Daoy (cell line): ENCODE measurements at places on chromosomes 1 and 21.

- DNase-seq, result no peak
Observed at GRCh38 chr1:187645651-187646050, 816.9 kb downstream of the PLA2G4A start.

- no peak for DNase-seq
Observed at GRCh38 chr1:54095546-54096226, 42.3 kb downstream of the TCEANC2 start.

DNA sequence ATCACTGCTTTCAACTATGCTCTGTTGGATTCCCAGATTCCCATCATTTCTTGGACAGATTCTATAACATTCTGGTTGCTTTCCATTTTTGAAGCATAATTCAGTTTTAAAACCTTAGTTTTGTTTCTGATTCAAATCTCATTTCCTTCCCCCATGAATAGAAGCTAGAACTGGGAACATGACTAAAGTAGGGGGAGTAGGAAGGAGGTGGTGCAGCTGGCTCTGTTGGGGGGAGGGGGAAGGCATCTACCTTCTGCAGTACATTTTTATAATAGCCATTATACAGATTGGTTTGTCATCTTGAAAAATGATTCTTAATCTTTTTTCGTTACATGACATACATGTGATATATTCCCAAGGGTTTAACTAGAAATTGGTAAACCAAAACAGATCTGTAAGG, 48.1 kb downstream of the SMG7 start:
- no peak for DNase-seq

DNA sequence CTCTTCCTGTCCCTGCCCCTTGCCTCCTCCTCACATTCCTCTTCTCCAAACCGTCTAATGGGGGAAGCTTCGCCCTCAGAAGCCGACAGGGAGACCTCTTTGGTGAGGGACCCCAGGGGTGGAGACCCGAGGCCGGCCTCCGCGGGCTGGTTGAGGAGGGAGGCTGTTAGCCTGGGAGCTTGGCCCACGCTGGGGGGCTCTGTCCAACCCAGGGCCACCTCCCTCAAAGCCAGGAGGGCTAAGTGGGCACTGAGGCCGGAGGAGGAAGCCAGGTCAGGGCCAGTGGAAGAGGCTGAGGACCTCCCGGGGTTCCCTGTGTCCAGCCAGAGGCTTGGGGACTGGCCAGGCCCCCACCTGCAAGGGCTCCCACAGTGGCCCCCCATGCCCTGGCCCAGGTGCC, 5.3 kb downstream of the GABRD start:
- DNase-seq, result no peak

- peak; percentile 15 for DNase-seq
Observed at GRCh38 chr1:87370544-87370943, 41.9 kb downstream of the LMO4 start.

GRCh38 chr1:54012863-54013262, 5.1 kb downstream of the LDLRAD1 start:
- DNase-seq, result no peak

DNA sequence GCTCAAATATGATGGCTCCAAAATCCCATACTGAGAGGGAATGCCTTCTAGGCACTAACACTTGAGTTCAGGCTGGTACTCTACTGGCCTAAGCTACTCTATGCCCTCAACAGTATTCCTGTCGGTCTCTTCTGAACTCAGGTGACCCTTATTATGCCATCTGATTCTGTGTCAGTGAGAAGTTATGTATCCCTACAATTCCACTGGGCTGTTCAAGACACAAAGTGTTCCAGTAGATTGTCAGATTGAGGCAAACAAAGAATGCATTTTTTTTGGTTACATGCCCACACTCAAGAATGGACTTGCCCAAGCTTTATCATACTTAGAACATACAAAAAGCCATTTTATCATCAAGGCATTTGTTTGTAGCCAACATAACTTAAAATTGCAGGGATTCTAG, 553.8 kb upstream of the PRMT6 start:
- DNase-seq, result no peak

DNA sequence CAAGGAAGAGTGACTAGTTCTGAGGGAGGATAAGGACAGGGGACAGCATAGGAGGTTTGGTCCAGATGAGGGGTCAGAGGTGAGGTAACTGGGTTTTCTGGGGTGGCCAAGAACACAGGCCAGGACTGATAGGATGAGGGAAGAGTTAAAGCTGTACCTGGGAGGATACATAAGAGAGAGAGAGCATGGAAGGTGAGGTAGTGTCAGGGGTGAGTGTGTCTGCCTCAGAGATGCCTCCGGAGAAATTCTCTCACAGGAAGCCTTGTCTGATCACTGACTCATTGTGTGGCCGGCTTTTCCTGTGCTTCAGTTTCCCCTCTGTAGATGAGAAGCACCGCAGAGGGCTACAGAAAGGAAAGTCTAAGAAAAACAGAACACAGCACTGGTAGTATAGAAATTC, 40.2 kb downstream of the FASLG start:
- DNase-seq, result peak; percentile 70

- no peak for DNase-seq
Observed at GRCh38 chr1:224193319-224193966, 10.4 kb downstream of the DEGS1 start.

GRCh38 chr1:192573499-192573898, 2.1 kb upstream of the RGS1 start:
- DNase-seq, result peak; percentile 45

DNA sequence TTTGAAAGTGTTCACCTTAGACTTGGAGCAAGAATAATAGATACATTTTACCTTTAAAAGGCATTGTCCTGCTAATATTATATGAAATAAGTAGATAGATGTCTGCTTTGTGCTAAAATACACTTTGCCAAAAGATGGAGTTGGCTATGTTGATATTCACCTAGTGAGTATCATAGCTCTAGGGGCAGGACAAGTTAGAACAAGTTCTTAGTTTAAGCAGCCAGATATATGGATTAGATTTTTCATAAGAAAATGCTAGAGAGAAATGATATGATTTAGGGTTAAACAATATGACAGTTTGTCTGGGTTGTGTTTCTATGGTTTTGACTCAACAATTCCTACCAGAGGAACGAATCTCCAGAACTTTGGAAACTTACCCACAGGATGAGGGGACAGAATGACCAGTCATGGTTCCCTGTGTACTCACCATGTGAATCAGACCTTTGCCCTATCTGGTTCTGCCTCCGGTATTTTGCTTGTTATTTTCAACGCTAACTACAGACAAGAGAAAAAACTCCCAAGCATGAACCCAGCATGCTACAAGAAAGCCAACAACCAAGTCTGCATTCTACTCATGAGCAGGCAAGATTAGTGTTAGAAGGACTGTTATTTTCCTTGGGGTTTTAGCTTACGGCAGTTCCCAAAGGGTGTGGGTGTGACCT, 1.7 kb downstream of the F5 start:
- DNase-seq, result no peak

- DNase-seq, result no peak
Observed at GRCh38 chr1:156440654-156441437, 59.7 kb downstream of the MEF2D start.

DNA sequence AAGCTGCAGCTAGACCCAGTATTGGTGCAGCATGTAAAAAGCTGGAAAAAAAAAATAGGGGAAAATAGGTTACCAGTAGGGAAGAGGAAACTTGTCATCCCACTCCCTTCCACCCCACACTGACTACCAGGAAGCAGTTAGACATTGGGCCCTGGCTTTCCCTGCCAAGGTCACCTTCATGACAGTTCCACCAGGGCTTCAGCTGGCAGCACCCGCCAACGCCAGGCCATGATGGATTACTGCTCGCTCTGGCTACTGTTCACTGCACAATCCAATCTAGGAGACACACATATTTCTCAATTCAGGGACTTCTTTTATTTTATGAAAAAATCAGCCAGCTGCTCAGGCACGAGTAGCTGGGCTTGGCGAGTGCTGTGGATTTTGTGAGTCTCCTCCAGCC, 127.7 kb downstream of the DMRTA2 start:
- no peak for DNase-seq

- DNase-seq, result no peak
Observed at GRCh38 chr1:215542301-215542700, 24.8 kb upstream of the KCTD3 start.

DNA sequence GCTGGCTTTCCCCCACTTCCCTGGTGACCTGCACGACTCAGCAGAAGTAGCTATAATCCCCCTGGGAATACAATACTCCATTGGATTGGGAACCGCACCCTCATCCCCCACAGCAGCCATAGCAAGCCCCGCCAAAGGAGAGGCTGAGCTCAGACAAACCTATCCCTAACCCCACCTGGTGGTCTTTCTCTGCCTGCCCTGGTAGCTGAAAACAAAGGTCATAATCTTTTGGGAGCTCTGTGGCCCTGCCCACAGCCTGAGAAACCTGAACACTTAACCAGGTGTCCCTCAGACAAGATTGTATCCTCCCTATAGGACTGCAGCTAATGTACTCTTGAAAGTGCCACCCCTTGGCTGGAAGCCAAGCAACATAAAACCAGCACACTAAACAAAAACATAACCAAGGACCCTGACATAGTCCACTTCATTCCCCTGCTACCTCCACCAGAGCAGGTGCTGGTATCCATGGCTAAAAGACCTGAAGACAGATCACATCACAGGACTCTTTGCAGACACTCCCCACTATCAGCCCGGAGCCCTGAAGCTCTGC, 71.6 kb upstream of the RUNX1 start:
- DNase-seq, result no peak

DNA sequence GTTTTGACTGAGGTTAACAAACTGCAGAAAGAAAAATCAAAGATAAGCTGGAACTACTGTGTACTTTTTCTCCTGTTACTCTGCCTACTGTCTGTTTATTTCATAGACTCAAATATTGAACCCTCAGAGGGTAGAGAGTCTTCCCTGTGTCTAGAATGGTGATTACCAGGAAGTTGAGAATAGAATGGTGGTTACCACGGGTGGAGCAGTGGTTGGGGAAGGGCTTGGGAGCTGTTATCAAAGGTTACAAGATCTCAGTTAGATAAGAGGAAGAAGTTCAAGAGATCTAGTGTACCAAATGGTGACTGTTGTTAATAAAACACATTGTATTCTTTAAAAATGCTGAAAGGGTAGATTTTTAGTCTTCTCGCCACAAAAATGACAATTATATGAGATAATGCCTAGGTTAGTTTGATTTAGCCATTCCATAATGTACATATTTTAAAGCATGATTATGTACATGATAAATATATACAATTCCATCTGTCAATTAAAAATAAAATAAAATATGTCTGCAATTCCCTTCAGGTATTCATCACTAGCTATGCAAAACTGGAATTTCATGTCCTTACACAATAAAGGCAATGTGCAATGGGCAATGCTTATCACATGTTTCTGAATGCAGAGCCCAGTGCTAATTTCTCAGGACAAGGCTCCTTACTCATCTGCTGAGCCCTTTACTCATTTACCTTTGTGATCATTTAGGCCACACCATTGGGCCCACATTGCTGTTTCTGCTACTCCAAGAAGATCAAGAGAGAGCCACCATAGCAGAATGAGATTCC, 474.3 kb upstream of the CAMK1G start:
- no peak for DNase-seq

DNA sequence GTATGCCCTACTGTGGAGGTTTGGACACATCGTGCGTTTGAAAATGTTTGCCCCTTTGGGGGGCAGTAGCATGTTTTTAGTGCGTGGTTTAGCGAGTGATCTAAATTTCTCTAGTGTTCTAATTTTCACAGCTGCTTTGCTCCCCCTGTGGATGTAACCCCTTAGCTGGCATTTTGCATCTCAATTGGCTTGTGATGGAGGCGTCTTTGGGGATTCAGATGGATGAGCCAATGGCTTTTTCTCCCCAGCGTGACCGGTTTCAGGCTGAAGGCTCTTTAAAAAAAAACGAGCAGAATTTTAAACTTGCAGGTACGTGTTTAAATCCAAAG, 836 bp downstream of the CDC7 start:
- peak; percentile 72 for DNase-seq

DNA sequence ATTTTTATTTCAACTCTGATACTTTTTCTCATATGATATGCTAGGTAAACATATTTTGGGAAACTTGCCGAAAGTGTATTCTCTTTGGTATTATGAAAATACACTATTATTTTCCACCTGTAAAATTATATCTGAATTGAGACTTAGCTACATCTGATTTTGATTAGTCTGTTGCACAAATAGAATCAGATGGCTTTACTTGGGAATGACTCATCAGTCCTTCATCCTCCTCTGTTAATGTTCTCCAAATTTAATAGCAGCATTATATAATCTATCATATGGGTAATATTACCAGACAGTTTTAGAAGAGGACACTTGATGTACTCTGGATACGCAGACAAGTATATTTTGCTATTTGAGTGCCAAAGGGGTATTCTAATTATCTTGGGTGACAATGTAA, 245.3 kb downstream of the CTH start:
- no peak for DNase-seq

DNA sequence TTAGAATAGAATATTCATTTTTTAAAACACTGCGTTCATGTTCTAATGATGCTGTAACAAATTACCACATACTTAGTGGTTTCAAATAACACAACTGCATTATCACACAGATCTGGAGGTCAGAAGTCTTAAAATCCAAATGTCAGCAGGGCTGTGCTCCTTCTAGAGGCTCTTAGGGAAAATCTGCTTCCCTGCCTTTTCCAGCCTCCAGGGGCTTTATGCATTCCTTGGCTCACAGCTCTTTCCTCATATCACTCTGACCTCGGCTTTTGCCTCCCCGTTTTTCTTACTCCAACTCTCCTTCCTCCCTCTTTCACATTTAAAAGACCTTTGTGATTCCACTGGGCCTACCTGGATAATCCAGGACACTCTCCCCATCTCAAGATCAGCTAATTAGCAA, 18.6 kb upstream of the FMN2 start:
- no peak for DNase-seq

- DNase-seq, result peak; percentile 67
Observed at GRCh38 chr21:35048183-35048601, 910 bp downstream of the RUNX1 start.

GRCh38 chr1:13543451-13544220, 29.8 kb upstream of the LRRC38 start:
- peak; percentile 50 for DNase-seq

- DNase-seq, result no peak
Observed at GRCh38 chr1:42933060-42933586, 25.5 kb downstream of the SLC2A1 start.

DNA sequence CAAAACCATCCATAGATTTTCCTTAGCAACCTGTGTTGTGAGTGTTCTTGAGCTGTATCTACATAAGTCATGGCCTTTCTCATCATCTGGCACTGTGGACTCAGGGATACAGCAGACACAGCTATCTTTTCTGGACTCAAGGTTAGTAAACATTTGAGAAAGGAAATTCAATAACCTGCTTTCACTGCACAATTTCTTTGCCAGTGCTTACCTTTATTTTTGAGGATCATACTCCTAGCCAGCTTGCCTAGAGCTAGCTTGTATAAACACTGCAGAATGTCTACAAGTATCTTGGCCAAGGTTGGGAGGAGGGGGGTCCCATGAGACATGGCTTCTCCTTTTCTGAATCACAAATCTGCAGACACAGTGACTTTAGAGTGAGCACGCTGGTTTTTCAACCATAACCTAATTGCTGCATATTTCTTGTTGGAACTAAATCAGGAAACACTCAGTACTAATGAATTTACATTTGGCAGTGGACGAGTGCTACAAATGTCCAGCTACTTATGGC, 27.2 kb downstream of the ADAMTS5 start:
- DNase-seq, result no peak

- DNase-seq, result no peak
Observed at GRCh38 chr1:109484519-109484975, 842 bp downstream of the ATXN7L2 start.
